ENCODE measurements at places on chromosomes 3 and 15.

DNA sequence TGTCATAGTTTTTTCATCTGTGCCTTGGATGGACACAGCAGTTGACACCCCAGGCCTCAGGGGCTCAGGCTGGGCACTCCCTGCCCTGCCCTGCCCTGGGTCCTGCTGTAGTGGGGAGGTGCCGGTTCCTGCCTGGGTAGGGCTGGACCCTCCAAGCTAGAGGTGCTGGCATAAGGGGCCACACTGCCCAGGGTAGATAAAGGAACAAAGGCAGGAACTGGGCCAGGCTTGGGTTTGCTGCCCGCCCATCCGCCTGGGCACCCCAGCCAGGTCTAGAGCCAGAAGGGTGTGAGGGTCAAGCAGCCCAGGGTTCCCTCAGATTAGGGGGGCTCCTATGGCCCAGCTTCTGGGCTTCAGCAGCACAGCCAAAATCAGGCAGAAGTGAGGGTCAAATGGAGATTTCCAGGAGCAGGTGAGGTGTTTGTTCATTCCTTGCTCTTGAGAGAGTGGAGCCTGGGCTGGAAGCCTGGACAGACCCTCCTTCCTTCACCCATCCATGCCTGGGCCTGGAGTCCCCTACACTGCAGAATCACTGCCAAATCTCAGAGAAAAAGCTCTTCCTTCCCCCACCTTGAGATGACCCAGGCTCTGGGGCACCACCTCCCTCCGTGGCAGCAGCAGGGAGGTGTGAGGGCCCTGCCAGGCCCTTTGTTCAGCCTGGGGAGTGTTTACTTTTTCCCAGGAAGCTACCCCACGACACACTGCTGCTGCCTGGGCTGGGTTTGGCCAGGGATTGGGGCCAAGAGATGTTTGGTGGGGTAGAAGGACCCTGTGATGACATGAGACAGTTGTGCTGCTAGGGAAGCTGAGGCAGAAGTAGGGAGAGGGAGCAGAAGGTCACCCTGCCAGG is 7.1 kb downstream of the SEMA3F start:
- no peak for DNase-seq

GRCh38 chr3:177620073-177620472 is 422.8 kb upstream of the TBL1XR1 start:
- DNase-seq = no peak

DNA sequence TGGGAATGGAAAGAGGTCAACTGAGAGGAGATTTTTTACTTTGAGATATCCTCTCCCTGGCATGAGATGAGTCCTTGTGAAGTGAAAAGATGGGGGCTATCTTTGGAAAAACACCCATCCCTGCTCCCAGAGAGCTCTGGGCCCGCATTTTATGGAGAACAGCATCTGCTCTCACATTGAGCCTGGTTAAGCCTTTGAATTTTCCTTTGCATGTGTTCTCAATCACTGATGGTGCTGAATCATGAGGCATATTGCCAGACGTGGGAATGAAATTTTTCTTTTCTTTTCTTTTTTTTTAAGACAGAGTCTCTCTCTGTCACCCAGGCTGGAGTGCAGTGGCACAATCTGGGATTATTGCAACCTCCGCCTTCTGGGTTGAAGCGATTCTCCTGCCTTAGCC is 24.4 kb downstream of the TMEM45A start:
- DNase-seq = no peak

GRCh38 chr3:43796041-43796596 is 105.4 kb downstream of the ABHD5 start:
- no peak for DNase-seq

DNA sequence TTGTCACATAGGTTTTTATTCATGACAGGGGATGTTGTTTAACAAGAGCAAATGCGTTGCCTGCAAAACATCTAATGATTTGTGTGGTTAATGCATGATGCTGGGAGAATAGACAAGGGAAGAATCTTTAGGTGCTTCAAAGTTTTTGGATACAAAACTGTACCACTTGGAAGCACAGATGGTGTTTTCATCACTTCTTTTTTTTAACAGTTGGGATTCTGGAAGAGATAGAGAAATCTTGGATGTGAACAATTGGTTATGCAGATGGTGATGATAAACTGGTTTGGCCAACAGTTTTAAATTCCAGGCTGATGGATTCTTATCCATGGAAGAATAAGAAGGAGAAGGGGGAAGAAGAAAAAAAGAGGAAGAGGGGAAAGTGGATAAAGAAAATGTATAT is 379.4 kb downstream of the KCNH8 start:
- no peak for DNase-seq

DNA sequence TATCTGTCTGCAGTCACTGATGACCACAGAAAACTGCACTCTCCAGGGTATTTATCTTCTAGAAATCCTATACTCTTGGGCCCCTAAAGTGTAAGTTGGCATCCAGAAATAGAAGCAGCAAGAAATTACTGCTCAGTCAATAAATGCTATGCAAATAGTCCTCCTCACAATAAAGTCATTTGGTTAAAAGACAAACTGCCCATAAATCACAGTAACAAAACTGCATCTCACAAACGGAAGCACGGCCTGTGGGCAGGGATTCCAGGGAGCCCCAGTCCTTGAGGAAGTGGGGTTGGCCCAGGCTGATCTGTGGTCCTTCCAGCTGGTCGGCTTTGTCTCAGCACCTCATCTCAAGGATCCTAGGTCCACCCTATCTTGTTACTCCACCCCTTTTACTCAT is 29.7 kb upstream of the SPATA12 start:
- no peak for DNase-seq

DNA sequence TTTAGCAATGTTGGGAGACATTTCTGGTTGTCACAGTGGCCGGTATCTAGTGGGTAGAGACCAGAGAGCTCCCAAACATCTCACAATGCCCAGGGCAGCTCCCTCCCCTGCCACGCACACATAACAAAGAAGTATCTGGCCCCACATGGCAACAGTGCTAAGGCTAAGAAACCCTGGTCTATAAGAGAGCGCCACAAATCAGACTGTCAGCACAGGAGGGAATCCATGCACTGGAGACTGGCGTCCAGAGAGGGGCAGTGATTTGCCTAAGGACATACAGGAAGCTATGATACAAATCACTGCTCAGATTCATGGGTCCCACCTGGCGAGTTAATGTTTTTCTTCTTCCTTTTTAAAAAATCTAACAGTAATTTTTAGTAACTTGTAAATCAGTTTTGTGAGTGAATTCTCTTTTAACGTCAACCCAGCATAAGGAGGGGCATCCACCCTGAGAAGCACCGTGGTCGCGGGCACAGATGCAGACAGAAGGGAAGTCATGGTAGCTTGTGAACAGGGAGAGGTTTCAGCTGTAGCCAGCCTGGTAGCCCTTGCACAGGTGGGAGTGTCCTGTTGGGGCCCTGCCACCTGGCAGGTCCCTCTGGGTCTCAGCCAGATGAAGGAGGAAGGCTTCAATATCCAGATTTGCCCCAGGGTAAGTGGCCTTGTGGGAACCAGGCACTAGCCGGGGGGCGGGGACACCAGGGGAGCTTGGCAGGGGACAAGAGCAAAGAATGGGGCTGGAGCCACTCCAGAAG is 8.7 kb downstream of the ISG20 start:
- no peak for DNase-seq

DNA sequence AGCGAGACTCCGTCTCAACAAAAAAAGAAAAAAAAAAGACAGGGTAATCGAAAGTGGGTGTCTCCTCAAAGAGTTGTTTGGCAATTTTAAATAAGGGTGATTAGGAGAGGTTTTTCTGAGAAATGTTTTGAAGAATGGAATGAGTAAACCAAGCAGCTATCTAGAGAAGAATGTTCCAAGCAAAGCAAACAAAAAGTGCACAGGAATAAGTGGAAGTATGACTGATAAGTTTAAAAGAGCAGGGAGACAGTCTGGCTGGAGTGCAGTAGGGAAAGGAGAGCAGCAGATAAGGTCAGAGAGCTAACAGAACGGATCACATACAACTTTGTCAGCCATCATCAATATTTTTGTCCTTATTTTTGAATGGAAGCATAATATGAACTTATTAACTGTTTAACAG is 853.5 kb downstream of the TUSC7 start:
- DNase-seq = no peak

- DNase-seq = no peak
Observed at GRCh38 chr3:33122991-33123390, 9.2 kb downstream of the CRTAP start.
